ENCODE measurements at places on chromosomes 11 and 22. TPM values are rescaled to one million over a fixed set of nuclear protein-coding genes. Genes with fewer than 3 reads are reported as not detected.

SYT12 gene
- total RNA-seq = not detected

CEND1 gene
- total RNA-seq = 2.6 TPM

RPS13 gene
- 2,234 TPM for total RNA-seq

CHRDL2 gene
- not detected for total RNA-seq
